ENCODE measurements at places on chromosomes 5 and 9.

- DNase-seq, result no peak
Measured at GRCh38 chr5:166582416-166582815, 1709.0 kb upstream of the WWC1 start.

- no peak for DNase-seq
Measured at GRCh38 chr5:21711866-21712758, 1141.0 kb downstream of the CDH12 start.

DNA sequence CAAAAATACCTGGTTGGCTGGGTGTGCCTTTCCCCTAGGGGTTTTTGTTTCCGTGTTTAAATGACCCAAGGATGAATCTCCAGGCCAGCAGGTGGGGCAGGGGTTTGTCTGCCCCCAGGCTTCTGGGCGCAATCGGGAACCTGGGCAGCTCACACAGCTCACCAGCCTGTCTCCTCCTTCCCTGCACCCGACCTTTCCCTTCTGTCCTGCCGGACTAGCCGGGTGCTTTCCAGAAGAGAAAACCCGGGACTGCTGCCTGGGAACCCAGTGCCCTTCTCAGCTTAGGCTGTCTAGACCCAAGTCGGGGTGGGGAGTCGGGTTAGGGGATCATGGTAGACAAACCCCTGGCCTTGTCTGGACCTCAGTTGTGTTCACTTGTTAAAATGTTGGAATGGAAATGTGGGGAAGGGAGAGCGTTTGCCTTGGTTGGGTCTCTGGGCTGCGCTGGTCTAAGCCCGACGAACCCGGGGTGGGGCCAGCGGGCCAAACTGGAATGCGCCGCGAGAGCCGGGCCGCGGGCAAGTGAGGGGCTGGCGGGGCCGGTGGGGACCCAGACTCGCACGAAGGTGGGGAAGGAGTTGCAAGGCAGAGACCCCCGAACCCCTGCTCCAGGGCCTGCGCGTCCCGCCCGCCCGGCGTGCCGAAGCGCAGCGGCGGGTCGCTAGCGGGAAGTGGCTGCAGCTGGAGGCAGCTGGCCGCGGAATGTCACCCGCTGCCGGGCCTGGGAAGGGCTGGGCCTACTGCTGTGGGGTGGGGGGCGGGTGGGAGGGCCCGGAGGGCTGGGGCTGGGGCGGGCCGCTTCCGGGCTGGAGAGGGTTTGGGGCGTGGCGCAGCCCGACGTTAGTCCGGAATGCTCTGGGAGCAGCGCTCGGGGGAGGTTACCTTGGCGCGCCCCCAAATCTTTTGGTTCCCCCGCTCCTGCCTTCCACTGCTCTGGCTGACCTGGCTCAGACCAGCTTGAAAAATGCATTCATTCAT lies 84.6 kb downstream of the DAB2IP start:
- no peak for DNase-seq

- DNase-seq, result no peak
Measured at GRCh38 chr9:107397076-107398044, 92.2 kb downstream of the KLF4 start.

DNA sequence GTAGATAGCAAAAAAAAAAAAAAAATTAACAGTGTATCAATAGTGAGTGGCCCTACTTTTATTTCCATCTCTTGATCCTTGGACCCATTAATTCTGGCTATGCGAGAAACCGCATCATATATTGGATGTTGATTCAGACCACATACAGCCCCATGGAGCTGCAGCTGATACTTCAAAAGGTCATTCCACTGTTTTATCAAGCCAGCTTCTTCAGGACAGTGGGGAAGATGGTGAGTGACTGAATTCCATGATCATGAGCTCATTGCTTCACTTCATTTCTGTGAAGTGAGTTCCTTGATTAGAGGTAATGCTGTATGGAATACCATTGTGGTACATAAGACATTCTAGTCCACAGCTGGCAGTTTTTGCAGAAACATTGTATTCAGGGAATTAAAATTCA lies 222.9 kb upstream of the MEF2C start:
- no peak for DNase-seq

DNA sequence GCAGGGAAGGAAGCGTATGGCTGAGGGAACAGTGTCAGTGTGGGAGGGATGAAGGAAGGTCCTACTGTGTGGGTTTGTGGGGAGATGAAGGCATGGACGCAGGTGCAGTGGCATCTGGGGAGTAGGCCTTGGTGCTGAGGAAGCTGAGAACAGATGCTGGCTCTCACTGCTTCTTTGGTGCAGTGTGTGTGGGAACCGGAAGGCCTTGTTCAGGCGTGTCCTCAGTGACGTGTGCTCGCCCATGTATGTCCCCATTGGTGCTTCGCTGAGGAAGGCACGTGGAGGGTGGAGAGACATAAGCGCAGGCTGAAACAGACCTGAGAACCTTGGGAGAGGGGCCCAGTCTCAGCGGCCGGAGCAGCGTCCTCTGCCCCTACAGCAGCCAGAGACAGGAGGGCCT lies 18.7 kb downstream of the ADAMTS13 start:
- DNase-seq, result no peak

DNA sequence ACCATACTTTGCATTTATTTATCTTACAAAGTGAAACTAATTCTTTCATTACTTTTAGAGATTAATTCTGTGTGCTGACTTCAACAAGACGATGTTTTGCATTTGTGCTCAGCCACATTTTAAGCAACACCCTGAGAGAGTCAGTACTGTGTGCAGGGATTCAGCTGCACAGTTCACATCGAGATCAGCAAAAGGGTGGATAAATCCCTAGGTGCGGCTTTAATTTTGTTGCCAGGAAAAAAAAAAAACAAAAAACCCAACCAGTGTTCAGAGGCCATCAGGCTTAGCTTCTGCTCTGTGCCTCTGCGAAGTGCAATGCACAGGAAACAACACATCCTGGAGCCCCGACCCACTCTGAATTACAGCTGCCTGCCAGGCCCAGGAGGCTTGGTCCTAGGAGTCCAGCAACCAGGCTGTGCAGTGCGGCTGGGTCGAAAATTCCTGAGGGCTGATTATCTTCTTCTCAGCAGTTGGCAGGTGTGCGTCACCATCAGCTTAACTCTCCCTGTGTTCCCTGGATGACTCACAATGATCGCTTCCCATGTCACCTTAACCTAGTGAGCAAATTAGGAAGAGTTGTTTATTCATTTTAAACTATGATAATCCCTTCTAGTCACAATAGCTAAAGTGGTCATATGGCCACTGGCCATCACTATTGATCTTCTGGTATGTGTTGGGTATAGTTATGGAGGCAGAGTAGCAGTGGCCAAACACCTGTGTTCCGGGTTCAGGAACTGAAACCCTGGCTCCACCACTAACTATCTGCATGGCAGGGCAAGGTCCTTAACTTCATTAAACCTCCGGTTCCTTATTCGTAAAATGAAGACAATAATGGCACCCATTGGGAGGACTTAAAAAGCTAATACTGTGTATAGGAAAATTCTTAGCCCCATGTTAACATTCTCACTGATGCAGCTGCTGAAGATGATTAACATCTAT lies 31.2 kb upstream of the NDUFB6 start:
- no peak for DNase-seq

DNA sequence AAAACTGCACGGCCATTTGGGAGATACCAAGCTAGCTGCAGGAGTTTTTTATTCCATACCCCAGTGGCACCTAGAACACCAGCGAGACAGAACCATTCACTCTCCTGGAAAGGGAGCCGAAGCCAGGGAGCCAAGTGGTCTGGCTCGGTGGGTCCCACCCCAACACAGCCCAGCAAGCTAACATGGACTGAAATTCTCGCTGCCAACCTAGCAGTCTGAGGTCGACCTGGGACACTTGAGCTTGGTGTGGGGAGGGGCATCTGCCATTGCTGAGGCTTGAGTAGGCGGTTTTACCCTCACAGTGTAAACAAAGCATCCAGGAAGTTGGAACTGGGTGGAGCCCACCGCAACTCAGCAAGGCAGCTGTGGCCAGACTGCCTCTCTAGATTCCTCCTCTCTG lies 108.9 kb upstream of the CHD1 start:
- peak; percentile 13 for DNase-seq

DNA sequence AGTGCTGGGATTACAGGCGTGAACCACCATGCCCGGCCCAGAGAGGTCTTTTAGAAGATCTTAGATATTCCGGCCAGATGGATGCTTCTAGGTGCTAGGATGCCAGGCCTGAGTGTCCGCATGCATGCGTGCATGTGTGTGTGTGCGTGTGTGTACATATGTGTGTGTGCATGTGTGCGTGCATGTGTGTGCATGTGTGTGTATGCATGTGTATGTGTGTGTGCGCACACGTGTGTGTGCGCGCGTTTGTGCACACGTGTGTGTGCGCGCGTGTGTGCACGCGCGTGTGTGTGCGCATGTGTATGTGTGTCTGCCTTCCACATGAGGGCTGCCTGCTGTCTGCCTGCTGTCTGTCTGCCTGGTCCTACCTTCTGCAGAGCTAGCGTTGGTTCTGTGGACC lies 88.0 kb upstream of the FCN2 start:
- no peak for DNase-seq

- DNase-seq, result no peak
Measured at GRCh38 chr5:61397238-61397637, 65.2 kb downstream of the ZSWIM6 start.

DNA sequence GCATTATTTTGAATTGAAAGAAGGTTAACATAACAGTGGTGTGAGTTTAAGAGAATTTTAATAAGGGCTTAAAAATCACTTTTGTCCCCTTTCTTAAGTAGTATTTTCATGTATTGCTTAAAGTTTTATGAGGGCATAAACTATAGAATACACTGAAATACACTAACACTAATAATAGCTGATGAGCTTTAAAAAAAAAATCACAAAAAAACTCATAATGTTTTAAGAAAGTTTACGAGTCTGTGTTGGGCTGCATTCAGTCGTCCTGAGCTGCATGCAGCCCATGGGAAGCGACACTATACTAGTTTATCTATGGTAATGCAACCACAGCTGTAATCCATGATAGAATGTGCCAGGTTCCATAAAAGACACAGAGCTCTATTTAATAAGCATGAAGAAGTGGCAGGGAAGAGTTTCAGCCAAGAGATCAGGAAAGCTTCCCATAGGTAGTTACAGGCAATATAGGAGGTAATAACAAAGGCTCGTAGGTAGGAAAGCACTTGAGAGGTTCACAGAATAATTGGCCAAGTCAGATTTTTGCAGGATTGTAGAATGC lies 4.5 kb downstream of the SREK1IP1 start:
- no peak for DNase-seq

DNA sequence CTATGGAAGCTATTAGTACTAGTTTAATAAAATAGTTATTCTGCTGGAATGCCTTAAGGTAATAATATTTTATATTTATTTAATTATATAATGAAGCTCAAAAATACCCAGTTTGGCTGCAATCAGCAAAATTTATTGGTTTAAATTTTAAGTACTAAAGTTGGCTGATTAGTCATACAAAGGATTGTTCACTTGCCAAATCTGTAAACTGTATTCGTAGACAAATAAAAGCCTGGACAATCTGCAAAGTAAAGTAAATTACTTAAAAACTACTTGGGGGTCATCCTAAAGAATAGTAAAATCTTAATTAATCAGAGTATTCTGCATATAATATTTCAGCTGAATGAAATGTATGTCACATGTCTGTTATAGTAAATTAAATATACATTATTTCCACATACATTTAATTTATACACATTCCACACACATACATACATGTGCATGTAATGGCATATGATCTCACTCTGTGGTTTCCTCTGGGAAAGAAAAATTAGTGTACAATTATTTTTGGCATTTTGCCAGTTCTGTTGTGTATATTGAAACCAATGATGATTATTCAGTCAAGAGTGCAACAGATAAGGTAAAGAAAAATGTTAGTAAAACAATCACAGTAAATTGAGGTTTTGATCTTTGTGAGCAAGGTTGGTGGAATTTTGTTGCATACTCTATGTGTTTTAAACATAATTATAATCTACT lies 455.9 kb downstream of the CDH9 start:
- no peak for DNase-seq

DNA sequence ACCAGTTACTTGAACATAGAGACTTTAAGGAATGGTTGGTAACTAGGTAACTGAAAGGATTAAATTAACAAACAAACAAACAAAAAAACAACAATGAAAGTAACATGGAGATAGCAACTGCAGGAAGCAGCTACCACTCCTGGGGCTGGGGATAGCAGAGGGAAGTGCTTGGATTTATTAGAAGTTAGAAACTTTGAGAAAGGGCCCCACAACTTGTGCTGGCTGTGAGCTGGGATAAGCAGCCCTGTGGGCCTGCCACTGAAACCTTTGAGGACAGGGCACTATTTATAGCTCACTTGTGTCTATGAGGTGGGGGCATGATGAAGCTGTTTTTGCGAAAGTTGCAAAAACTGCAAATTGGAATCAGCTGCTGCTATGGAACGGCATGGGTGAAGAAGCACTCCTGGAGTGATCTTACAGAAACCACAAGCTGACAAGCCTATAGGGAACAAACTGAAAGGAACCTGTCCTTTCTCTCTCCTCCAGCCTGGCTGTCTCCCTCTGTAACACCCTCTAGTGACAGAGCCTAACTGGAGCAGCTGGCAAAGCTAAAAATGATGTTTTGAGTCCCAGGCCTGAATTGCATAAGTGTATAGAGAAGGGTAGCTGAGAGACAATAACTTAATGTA lies 91.4 kb upstream of the RANBP6 start:
- no peak for DNase-seq

GRCh38 chr9:95666785-95667155 lies 150.0 kb upstream of the PTCH1 start:
- no peak for DNase-seq

DNA sequence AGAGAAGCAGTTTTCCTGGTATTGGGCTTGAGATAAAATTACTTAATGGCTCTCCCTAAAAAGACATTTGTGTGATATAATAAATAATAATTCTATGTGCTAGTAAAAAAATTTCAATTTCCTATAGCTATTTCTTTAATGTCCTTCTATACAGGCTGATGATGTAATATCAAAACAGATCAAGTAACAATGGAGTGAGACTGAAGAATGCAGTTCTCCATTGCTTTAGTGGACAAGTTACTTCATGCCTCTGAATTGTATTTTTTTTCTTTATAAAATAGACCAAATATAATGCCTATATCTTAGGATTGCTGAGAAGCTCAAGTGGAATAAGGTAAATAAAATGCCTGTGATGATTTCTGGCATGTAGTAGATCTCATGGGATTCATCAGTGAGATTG lies 35.6 kb upstream of the NEURL1B start:
- no peak for DNase-seq

GRCh38 chr9:81724242-81724889 lies 35.0 kb upstream of the TLE1 start:
- no peak for DNase-seq

DNA sequence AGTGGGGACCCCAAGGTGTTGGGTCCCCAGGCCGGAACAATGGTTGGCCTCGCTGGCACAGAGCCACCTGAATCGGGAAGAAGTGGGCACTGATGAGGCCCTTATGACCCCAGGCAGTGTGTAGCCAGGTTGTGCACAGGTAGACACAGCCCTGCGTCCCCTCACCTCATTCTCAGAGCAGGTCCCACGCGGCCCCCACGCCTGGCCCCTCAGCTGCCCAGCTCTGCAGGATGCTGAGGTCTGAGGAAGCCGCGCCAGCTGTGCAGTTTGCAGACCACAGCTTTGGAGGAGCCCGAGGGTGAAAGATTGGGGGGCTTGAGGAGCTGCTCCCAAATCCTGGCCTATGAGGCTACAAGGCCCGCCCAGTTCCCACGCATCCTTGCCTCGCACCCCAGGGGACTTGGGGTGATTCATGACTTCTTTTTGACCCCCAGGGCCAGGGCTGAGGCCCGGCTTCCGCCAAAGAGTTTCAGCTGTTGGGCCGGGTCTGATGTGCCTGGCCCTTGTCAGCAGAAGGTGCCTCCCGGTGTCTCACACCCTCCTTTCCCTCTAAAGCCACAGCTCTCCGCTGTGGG lies 87.8 kb upstream of the PHYKPL start:
- no peak for DNase-seq

Data from stimulated activated CD8-positive, alpha-beta memory T cell treated with anti-CD3 and anti-CD28 coated beads, Interleukin-7, amount 100 ng/mL, for 1 hour (primary cell).